ENCODE measurements at places on chromosomes 16 and 17.

DNA sequence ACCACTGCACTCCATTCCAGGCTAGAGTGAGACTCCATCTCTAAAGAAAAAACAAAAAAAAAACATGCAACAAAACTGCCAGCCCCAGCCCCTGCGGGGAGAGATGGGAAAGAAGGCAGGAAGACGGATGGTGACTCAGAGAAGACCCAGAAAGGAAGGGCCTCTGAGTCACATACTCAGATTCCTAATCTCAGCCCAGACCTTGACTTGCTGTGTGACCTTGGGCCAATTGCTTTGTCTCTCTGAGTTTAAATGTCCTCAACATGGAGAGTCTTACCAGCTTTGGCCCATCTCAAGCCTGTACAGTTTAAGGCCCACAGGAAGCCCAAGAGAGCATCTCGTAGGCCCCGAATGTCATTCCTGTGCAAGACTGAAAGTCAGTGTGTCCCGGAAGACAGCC is 86.5 kb upstream of the LHX1 start:
- no peak for DNase-seq

DNA sequence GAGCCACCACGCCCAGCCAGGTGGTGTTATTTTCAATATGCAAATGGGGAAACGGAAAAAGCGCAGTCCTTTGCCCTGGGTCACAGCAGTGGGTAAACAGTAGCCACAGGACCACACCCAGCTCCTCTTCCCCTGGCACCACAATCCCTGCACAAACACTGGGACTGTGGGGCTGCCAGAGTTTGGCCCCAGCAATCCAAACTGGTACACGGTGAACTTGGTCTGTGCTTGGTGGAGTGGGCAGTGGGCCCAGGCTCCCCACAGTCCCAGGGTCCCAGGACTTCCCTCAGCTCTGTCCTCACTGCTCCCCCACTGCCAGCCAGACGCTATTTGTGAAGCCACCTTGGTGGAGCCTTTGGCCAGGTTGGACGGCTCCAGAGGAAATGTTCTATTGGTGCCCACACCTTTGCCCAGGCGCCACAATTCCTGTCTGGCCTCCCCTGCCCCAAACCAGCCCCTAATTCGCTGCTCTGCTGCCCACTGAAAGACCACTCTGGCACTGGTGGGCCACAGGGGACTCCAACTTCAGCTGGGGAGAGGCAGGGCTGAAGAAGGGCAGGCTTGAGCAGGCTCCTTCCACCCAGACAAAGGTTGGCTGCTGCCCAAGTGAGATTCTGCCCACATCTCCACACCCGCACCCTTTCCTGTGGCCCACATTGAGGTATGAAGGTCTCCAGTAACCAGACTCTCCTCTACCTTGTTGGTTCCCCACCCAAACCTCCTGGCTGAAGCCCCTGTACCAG is 2.1 kb downstream of the CHAD start:
- no peak for DNase-seq

DNA sequence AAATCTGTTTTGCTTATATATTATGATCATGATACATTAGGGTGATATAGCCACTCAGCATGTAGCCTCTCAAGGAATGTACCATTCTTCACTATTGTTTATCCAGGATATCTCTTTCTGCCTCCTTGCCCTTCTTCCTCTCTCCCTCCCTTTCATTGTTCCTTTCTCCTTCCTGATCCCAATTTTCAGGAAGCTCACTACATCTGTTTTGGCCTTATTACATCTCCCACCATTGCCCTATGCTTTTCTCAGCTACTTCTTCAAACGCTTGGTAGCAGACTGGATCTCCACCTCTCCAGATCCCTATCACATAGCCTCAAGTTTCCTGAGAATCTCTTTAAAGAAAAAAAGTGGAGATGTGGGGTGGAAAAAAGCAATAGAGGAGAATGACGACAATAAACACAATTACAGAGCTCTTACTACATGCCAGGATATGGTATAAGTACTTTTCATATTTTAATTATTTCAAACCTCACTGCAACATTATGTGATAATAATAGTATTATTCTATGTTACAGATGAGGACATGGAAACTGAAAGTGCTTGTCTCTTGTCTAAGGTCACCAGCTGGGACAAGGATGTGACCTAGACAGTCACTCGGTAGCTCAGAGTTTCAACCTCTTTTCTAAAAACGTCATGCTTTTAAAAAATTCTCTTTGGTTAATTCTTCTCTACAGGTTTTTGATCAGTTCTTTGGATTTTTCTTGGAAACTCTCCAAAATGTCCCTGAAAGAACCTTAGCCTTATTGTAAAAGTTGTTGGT is 959.1 kb downstream of the CDH11 start:
- no peak for DNase-seq

GRCh38 chr17:79752175-79752574 is 21.4 kb downstream of the ENPP7 start:
- DNase-seq = no peak

DNA sequence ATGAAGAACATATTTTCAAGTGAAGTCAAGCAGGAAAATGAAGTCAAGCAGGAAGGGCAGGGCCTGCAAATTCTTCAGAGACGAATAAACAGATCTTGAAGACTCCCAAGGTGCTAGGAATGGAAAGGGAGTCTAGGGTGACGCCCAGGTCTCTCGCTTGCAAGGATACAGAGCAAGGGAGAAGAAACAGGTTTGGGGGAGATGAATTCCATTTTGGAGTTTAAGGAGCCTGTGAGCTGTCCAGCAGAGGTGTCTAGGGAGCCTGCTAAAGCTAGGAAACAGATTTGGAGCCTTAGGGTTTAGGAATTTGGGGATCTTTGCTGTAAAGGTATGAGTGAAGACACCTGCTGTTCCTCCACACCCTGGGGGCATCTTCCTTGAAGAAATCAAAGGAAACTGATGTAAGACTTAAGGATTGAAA is 2.0 kb upstream of the UNKL start:
- DNase-seq = no peak

DNA sequence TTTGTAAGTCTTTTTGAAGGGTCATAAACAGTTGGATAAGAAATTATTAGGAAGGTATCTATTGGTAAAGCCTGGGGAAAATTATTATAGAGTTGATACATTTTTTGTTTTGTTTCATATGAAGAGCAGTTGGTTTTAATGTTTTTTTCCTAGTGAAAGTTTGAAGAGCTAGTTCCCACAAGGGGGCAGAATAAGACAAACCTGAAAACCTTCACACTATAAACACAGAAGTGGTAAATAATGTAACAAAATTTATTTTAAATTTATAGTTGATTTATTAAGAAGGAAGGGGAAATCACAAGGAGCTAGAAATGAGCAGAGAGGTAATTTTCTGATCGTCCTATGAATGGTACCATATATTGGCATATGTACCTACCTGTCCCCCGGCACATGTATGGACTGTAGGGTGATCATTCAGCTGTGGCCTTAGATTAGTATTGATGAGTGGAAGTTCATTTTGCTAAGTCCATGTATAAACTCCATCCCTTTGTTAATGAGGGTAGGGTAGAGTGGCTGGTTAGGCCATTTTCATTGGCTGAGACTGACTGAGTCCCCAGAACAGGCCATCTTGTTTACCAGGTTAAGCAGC is 116.3 kb downstream of the TANC2 start:
- DNase-seq = no peak

DNA sequence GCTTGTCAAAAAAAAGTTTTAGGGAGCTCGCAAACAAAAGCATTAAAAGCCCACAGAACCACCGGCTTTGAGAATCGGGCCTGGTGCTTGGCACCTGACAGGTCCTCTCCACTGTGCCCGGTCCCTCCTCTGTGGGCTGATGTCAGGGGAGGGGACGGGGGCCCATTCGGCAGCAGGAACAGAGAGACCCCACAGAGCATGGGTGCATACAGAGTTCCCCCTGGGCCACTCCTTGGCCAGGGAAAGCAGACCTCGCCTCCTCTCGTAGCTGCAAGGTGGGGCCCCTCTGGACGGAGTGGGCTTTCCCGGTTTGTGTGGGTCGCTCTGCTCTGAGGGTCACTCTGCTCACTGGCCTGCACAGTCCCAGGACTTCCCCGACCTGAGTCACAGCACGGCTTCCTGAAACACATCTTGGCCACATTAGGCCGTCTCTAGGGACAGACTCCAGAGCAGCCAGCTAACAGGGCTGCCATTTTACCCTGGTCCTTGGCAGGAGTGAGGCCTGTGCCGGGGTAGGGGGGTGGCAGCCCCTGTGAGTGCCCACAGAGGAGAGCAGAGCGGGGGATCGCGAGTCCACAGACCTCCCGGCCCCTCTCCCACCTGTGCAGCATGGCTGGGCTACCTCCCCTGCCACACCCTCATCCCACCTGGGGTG is 11.1 kb downstream of the CBFA2T3 start:
- no peak for DNase-seq

- DNase-seq = no peak
Measured at GRCh38 chr17:79778504-79779083, 646 bp downstream of the CBX2 start.

GRCh38 chr17:69916761-69917160 is 158.3 kb upstream of the KCNJ16 start:
- DNase-seq = no peak

- no peak for DNase-seq
Measured at GRCh38 chr16:68790130-68790761, 53.1 kb upstream of the TANGO6 start.

- DNase-seq = no peak
Measured at GRCh38 chr17:41529491-41529915, 1.4 kb upstream of the KRT19 start.

- DNase-seq = no peak
Measured at GRCh38 chr17:42617956-42618431, 8.5 kb downstream of the TUBG1 start.

DNA sequence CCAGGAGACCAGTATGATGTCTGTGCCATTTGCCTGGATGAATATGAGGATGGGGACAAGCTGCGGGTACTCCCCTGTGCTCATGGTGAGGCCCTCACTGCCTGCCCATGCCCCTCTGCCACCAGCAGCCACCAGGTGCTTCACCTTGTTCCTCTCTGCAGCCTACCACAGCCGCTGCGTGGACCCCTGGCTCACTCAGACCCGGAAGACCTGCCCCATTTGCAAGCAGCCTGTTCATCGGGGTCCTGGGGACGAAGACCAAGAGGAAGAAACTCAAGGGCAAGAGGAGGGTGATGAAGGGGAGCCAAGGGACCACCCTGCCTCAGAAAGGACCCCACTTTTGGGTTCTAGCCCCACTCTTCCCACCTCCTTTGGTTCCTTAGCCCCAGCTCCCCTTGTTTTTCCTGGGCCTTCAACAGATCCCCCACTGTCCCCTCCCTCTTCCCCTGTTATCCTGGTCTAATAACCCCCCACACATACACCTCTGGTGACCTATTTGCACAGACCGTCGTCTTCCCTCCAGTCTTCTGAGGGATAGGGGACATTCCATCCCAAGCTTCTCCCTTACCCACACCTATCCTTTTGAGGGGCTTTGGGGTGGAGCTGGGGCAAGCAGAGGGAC is 3.7 kb downstream of the PFN1 start:
- DNase-seq = no peak
